Umbilical cord (tissue), 2 donors: ENCODE measurements at places on chromosomes 16 and 17. TPM values are rescaled to one million over a fixed set of nuclear protein-coding genes. Genes with fewer than 3 reads are reported as not detected.
A peak's percentile ranks its signal among the peaks of the same experiment; 100 is the strongest.

GRCh38 chr16:19710991-19711545 is 7.0 kb downstream of the KNOP1 start:
- DNase-seq, result no peak

Gene TPSG1
- total RNA-seq, result not detected

Gene CA5A
- total RNA-seq, result 0.72 TPM

Gene AGRP
- not detected for total RNA-seq

DNA sequence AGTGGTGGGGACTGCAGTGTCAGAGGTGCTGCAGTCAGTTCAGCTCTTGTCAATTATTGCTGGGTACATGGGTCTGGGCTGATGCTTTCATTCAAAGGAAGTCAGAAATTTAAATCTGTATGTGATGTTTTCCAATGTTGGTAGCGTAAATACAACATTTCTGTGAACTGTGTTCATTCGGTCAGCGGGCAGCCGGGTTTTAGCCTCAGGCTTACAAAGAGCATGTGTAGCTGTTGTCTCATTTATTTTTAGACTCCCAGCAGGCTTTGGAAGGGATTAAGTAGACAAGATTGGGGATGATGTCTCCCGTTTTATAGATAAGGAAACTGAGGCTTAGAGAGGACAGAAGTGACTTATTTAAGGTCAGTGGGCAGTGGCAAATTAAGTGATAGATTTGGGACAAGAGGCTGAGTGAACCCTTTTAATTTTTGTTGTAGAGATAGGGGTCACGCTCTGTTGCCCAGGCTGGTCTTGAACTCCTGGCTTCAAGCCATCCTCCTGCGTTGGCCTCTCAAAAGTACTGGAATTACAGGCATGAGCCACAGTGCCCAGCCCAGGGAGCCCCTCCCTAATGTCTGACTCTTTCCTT is 8.1 kb downstream of the AQP8 start:
- peak; percentile 20 for DNase-seq

Gene ITGB3
- 61.4 TPM for total RNA-seq

GRCh38 chr17:48184721-48185120 is 77.2 kb downstream of the SNX11 start:
- DNase-seq, result no peak

Gene NRN1L
- total RNA-seq, result not detected

DNA sequence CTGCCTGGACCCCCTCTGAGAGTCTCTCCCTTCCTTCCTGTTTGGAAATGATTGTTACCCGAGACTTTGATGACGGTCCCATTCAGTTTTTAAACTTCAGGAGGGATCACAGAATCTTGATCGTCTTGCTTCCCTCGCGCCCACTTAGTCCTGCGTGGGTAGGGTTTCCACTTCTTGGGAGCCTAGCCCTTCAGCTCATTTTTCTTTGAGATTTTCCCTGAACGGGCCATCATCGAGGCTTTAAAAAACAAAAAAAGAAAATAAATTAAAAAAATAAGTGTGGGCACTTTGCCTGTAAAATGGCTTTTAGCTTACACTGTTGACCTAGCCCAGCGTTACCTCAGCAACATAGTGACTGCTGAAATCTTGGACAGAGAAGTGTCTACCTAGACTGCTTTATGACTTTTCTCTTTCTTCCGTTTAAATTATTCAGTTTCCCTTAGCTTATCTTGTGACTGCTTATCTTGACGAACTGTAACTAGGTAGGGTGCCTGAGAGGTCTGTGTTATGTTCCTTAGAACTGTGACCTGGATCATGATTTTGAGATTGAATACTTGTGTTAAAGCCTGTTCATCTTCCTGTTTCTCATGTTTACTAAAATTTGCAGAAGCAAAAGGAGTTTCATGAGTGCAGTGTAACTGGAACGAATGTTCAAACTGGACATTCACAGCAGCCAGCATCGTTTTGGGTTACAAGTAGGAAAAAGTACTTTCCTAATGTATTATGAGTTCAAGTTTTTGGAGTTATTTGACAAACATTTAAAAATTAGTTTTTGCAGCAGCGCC is 874 bp downstream of the WWP2 start:
- peak; percentile 40 for DNase-seq

DNA sequence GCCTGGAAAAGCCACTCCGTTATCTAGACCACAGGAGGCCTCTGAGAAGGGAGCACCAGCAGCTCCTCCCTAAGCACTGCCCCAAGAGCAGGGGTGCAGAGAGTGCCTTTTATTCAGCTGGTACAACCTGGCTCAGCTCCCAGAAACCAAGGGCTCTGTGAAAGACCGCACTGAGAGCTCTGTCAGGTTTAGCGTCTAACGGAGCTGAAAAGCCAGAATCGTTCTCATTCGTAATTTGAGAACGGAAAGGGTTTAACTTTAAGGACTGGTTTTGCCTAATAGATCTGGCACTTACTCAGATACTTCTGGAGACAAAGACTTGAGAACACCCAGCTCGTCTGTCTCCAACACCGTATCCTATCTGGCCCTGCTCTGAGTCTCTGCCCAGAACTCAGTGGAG is 13.5 kb downstream of the MPG start:
- DNase-seq, result peak; percentile 71

- peak; percentile 35 for DNase-seq
These were observed 13.1 kb upstream of the PRR35 start for GRCh38 chr16:546909-547770.

- no peak for DNase-seq
These were observed 224.7 kb downstream of the SNX29 start for GRCh38 chr16:12201216-12201615.

Gene HBA2
- total RNA-seq, result 7,657 TPM

GRCh38 chr16:24652803-24653202 is 76.6 kb upstream of the TNRC6A start:
- no peak for DNase-seq

DNA sequence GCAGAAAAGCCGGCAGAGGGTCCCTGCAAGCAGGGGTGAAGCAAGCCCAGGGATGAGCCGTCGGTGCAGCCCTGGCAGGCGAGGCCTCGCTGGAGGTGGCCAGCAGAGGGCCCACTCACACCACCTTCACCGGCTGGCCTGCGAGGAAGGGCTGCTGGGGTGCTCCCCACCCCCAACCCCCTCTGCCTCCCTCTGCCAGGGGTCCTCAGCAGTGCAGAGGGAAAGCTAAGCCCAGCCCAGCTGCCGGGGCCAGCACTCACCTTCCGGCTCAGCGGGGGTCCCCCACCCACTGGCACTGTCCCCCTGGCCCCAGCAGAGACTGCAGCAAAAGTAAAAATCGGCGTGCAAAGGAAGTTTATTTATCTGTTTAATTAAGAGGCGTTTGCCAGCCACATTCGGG is 113.4 kb downstream of the ENGASE start:
- no peak for DNase-seq

- no peak for DNase-seq
These were observed 15.5 kb downstream of the BANP start for GRCh38 chr16:87966685-87967185.

- DNase-seq, result no peak
These were observed 26.9 kb downstream of the GPRC5B start for GRCh38 chr16:19857593-19858339.

Gene XAF1
- 19.5 TPM for total RNA-seq

Gene ARL5C
- total RNA-seq, result 2.6 TPM

DNA sequence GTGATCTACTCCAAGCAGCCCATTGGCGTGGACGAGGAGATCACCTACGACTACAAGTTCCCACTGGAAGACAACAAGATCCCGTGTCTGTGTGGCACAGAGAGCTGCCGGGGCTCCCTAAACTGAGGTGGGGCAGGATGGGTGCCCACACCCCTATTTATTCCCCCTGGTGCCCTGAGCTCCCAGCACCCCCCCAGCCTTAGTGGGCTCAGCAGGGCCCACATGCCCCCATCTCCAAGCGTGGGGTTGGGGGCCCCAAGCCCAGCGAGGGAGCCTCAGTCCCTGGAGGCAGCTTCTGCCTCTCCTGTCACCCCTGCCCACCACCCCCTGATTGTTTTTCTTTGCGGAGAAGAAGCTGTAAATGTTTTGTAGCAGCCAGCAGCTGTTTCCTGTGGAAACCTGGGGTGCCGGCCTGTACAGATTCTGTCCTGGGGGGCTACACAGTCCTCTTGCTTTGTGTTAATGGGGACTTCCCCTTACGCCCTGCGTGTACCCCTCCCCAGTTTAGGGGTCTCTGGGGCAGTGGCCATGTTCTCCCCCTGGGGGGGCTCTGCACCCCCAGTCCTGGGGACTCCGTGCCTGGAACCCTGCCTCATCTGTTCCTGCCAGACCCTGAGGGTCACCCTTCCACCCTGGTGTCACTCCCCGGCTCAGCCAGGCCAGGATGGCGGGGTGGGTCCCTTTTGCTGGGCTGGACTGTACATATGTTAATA is 953 bp upstream of the HSD3B7 start:
- no peak for DNase-seq

- no peak for DNase-seq
These were observed 99.5 kb downstream of the HS3ST3A1 start for GRCh38 chr17:13502263-13502662.

DNA sequence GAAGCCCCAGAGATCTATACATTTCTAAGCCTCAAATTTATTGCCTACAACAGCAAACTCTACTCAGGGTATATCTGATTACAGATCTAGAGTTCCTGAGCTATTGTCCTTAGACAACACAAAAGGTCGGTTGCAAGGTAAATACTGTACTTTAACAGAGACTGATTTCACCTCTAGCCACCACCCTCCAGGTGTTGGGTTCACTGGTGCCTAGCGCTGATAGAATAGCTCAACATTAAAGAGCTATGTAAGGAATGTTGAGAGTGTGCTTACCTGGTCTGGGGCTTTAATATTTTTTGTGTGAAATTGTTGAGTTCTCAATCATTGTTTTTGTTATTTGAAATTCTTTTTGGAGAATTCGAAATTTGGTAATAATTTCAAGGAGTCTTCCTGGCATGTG is 277.0 kb upstream of the PSMD7 start:
- DNase-seq, result no peak

Gene PABPN1L
- total RNA-seq, result 1.7 TPM

DNA sequence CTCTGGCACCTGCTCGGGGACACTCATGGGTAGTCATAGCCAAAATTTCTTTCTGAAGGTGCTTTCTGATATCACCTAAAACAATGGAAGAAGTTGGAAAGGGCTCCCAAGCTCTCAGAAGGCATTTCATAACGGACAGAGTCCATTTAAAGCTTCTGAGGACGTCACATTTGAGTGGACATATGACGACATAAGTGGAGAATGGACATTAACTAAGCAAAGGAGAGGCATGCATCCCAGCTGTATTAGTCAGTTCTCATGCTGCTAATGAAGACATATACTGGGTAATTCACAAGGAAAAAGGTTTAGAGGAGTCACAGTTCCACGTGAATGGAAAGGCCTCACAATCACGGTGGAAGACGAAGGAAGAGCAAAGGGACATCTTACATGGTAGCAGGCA is 260.2 kb upstream of the DYNLRB2 start:
- no peak for DNase-seq

Gene FZD2
- total RNA-seq, result 19.5 TPM

GRCh38 chr17:64679710-64680216 is 17.7 kb upstream of the SMURF2 start:
- DNase-seq, result peak; percentile 90

Gene SYCE1L
- not detected for total RNA-seq

- peak; percentile 80 for DNase-seq
These were observed 14.1 kb downstream of the NXN start for GRCh38 chr17:965311-965989.

GRCh38 chr16:71479420-71479819 is 9.7 kb downstream of the ZNF19 start:
- DNase-seq, result peak; percentile 12

- no peak for DNase-seq
These were observed 5.3 kb downstream of the UBTF start for GRCh38 chr17:44214230-44214494.

DNA sequence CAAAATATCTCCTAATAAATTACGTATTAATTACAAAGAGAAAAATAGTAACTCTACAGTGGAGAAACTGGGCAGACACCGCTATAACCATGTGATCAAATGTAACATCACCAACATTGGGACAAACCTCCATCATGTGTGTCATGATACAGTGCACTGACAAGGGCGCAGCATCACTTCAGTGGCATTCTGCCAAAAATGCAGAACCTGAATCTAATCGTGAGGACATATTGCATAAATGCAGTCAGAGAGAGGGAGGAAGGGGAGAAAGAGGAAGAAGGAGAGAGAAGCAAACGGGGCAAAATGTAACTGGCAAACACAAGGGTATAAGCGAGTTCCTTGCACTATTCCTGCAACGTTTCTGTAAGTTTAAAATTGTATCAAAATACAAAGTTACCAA is 74.2 kb upstream of the MARCHF10 start:
- DNase-seq, result no peak

DNA sequence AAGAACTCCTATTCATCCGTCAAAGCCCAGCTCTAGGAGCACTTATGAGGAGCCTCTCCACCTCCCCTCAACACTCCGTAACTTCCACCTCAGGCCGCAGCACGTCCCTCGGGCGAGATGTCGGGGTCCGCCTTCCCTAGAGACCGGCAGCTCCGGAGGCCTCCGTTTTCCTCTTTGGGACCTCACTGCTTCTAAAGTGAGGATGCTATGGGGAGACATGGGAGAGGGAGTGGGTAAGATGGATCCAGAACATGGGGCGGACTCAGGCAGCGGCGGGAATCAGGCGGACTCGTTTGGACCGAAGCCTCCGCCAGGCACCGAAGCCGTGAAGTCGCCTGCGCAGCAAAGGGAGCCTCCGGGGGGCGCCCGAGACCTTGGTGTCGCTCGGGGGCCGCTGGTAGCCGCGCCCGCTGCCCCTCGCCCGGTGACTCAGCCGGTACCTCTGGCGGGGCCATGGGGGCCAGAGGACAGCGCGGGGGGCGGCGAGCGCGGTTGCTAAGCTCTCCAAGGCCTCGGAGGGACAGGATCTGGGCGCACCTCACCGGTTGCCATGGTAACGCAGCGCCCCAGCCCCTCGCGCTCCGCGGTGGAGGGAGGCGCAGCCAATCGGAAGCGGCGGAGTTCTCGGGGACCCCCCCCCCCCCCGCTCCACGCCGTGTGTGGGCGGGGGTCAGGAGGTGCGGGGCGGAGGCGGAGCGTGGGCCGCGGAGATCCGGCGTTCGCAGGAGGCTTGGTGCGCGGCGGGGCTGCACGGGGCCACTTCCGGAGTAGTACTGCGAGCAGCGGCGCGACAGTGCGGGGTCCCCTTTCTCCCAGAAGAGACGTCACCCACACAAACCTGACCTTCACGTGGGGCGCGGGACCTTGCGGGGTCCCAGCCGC is 1.3 kb upstream of the HIC1 start:
- peak; percentile 71 for DNase-seq

Gene ZNF205
- 8.9 TPM for total RNA-seq

DNA sequence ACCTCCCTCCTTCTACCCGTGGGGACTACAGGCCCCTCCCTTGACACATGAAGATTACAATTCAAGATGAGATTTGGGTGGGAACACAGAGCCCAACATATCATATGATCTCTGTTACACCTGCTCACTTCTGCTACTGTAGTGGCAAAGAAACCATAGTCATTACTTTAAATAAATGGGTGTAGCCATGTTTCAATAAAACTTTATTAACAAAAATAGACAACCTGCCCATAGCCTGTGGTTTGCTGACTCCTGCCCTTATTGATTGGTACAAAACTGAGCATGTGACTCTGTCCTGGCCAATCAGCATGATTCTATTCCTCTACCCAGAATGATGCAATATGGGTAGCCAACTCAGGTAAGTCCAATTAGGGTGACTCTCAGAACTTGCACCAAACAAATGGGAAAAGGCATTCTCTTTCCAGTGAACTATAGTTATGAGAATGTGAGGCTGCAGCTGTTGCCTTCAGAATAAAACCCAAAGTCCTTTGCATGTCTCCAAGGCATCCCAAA is 15.7 kb upstream of the ERCC4 start:
- DNase-seq, result no peak

- no peak for DNase-seq
These were observed 14.2 kb downstream of the SAP30BP start for GRCh38 chr17:75681289-75681688.

Gene ADAM11
- total RNA-seq, result 1.4 TPM

Gene TNFRSF17
- total RNA-seq, result not detected

- no peak for DNase-seq
These were observed 390.4 kb downstream of the SHISA9 start for GRCh38 chr16:13291591-13292333.
